ENCODE measurements at places on chromosomes 5 and 9.
A peak's percentile ranks its signal among the peaks of the same experiment; 100 is the strongest.

DNA sequence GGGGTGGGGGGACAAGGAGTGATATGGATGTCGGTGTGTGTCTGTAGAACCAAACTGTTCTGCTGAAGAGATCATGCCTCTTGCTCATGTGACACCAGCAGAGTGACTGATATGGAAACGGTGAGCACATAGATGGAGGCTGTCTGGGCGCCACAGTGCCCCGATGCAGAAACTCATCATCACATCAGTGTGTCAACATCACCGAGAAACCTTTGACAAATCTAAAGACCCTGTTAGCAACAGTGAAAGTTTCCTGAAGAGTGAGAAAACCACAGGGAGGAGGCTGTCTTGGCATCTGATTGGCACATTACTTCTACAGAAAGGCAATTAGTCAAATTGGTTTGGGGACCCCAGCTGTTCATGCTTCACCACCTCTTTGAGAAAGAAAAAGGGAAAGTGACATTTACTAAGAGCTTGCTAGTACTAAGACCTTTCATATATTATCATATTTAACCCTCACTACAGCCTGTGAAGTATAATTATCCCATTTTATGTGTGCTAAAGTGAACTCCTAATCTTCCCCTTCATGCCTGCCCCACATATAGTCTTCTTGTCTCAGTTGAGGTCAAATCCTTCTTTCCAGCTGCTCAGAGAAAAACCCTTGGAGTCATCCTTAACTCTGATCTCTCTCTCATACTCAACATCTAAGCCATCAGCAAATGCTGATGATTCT lies 25.6 kb downstream of the CSF2 start:
- DNase-seq, result no peak

GRCh38 chr9:111274737-111275136 lies 55.3 kb downstream of the OR2K2 start:
- no peak for DNase-seq

DNA sequence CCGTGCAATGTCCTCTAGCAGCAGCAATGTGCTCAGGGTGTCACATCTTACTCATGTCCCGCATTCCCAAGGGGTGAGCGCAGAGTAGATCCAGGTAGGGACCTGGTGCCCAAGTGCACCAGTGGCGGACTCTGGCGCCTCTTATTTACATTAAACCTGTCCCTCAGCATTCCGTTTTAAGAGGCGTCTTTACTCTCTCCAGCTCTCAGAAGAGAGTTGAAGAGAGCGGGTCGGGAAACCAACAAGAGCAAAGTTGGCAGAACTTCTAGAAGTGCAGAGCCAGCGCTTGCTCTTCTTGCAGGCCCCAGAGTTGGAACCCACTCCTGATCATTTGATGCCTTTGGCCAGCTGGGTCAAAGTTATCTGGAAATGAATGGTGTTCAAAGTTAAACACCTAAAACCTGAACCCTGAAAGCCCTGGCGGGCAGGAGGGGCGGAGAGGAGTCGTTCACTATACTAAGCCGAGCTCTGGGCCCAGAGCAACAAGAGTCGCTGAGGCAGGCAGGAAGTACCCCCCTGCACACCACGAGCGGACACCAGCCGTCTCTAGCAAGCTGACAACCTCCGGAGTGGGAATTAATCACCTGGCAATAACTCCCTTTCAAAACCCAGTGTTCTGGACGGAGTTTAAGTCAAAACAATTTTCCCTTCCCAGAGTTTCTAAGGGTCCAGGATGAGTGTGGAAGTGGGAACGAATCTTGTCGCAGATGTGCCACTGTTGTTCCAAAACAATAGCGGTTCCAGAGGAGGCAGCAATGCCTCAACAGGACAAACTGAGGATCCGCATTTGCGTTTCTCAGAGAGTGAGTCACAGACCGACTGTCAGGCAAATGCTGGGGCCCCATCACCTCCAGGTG lies 122.8 kb downstream of the TMEM161B start:
- no peak for DNase-seq

DNA sequence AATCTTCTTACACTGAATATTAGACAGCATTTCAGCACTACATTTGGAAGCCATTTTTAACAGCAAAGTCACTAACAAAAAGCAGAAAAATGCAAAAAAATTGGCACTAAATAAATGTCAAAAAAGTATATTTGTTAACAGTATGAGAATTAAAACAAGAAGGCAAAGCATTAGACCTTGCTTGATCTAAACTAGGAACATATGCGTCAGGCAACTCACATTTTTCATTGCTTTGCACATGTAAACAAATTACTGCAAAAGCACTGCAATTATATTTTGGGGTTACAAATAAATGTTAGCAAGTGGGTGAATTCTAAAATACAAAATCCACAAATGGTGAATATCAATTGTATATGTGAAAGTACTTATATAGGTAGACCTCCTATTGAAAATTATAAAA lies 49.0 kb upstream of the RAPGEF6 start:
- DNase-seq, result no peak

- no peak for DNase-seq
Measured at GRCh38 chr5:64682608-64683007, 7.7 kb upstream of the SHISAL2B start.

- DNase-seq, result no peak
Measured at GRCh38 chr5:59575648-59576445, 317.7 kb downstream of the PDE4D start.

DNA sequence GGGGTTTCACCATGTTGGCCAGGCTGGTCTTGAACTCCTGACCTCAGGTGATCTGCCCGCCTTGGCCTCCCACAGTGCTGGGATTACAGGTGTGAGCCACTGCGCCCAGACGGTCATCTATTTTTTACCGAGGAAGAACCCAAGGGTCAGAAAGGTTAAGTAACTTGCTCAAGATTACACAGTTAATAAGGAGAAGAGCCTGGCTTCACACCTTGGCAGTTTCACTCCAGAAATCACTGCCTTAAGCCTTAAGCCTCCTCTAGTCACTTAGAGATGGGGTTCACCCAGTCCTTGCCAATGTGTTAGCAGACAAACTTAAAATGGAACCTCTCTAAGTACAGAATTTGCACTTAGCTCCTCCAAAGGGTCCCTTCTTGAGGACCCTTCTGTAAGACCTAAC lies 116.3 kb downstream of the PTTG1 start:
- DNase-seq, result no peak

DNA sequence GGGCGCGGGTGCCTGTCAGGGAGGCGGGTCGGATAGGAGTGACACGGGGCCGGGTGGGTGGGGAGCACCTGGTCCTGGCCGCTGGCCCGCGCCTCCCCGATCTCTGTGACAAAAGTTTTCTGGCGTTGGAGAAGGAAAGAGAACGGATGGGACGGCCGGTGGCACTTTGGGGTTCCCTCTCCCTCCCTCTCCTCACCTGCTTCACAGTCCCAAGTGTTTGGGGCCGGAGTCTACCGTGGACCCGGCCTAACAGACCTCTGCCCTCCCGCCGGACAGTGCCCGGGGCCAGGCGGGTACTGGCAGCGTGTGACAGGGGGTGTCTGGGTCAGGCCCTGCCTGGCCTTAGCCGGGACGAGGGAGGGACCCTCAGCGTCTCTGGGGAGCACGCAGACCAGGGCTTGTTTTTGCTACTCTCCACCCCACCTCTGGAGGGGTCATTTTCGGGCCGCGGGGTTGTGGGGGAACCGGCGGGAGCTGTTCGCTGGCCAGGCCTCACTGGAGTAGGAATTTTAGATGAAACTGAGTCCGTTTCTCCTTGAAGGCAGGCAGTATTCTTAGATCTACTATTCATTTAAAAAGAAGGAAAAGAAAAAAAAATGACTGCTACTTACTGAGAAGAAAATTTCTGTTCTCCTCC lies 1.7 kb downstream of the PRDM6 start:
- DNase-seq, result no peak

DNA sequence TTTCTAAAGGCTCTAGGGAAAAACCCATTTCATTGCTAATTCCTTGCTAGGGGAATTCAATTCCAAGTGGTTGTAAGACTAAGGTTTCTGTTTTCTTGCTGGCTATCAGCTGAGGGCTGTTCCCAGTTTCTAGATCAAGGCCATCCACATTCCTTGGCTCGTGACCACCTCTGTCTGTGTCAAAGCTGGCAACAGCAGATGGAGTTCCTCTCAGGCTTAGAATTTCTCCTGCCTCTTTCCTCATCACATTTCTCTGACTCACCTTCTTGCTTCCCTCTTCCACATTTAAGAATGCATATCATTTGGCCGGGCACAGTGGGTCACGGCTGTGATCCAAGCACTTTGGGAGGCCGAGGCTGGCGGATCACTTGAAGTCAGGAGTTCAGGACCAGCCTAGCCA lies 19.0 kb downstream of the DAB2IP start:
- no peak for DNase-seq

DNA sequence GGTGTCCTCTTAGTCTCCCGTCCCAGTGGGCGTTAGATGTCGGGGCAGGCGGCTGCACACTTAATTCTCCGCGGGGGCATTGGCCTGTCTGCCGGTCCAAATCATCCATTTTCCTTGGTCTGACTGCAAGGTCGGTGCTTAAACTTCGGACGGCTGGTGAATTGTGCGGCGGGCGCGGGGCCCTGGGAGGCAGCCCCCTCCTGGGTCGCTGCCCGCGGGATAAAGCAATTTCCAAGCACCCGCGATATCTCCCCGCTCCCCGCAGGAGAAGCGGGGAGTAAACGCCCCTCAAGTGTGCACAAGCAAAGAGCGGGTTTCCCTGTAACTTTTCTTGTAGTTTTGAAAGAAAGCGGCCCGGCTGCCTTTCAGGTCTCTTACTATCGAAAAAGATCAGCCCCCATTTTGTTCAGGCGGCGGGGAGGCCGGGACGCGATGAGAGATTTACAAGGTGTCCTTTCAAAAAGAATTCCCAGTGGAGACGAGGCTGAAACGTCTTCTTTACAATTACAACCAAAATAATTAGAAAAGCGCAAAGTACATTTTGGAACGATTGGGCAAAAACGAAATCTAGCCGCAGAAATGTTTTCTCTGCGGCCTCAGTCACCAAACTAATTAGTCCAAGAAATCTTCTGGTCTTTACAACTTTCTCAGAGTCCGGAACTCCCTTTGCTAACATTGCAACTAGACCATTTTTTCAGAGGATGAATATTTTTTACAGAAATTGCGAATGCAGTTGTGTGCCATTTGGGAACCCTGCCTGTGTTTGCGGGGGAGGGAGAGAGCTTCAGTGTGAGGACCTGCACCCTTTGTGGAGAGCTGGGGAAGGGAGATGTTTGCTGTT lies 1.8 kb downstream of the IRX1 start:
- DNase-seq, result no peak

DNA sequence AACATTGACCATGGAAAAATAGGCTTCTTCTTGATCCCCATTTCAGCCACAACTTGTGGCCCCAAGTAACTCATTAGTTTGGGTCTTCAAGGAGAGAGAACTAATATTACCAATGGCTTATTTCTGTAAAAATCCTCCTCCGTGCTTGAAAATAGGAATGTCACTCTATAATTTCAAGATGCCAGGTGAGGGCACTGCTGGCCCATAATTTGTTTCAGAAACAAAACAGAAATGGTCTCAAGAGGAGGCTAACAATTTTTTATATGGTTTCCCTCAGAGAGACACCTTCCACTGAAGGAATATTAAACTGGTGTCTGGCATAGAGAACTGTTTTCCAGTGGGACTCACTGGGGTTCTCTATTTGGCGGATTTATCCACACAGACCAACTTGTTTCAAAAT lies 437.0 kb upstream of the TRPC7 start:
- DNase-seq, result peak; percentile 48

DNA sequence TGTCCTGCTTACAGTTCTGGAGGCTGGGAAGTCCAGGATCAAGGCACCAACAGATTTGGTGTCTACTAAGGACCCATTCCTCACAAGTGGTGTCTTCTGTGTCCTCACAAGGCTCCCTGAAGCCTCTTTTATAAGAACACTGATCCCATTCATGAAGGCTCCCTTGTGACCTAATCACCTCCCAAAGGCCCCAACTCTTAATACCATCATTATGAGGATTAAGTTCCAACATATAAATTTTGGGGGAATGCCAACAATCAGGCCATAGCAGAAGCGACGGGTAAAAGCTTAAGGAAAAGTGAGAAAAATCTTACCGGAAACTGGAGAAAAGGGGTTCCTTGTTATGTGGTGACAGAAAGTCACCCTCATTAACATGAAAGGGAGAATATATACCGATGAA lies 11.2 kb downstream of the CTNNAL1 start:
- DNase-seq, result no peak

DNA sequence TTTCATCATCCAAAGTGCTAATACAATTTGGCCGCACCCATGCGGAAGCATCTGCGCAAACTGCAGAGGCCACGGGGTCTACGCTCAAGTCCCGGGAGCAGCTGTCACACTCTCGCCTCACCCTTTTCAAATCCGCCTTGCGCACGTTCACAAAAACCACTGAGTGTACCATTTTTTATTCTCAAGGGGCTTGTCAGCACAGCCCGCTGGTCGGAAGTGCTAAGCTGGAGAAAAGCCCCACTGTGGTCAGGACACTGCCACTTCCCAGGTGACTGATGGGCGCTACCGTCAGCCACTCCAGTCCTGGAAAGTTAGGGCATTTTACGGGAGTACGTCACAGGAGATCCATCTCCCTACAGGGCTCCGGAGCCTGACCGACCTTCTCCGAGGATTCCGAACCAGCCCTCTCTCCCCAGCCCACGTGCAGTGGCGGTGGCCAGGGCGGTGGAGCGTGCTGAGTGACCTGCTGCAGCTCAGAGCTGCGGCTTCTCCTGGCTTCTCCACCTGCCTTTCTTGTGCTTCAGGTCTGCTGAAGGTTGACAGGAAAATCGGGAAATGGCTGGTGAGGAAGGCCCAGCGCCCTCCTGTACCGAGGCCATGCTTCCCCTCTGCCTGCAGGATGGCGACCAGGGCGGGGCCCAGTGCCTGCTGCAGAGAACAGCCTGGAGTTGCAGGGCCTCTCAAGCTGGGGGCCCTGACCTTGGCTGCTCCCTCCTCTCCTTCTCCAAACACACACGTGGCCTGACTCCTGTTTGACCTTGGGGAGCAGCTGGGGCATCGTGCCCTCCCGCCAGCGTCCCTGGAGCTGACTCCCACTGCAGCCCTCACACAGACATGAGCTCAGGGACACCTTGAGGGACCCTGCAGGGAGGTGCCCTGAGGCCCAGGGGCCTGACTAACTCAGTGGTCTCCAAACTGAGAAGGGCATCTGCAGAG lies 14.3 kb downstream of the RASGEF1C start:
- no peak for DNase-seq

GRCh38 chr9:112921549-112921948 lies 30.9 kb upstream of the SLC46A2 start:
- no peak for DNase-seq

DNA sequence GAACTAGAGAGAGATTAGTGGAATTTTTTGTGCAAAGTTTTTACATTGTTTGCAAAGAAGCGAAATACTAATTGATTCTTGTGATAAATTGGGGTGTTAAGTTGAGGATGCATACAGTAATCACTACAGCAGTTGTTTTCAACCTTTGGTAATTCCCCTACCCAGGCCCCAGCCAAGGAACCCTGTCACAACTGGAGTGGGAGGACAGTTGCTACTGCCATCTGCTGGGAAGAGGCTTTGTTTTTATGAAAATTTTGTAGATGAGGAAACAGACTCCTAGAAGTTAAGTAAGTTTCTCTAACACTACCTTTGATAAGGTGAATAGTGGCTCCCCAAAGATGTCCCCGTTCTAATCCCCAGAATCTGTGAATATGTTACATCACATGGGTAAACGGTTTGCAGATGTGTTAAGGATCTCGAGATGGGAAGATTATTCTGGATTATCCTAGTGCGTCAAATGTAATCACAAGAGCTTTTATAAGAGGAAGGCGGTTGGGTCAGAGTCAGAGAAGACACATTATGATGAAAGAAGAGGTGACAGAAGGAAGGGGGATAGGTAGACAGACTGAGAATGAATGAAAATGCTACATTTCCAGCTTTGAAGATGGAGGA lies 34.0 kb upstream of the PPP1R2B start:
- DNase-seq, result no peak

All from Panc1 (cell line).